ENCODE measurements at places on chromosomes 13 and 19.

DNA sequence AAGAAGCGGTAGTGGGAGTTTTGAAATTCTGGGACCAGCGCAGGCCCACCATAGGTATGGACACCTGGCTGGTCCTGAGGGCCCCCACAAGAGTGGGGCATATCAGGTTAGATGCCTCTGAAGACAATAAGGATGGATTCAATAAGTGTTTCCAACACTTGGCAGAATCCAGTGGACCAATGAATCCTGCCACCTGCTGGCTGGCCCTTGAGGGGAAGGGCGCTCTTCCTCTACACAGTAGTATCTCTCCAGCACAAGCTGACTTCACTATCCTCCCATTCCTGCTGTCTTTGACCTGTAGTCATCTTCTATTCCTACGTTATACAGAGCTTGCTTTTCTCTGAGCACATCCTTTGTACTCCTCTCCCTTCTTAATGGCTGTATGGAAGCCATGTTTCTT is 199.7 kb upstream of the TSHZ3 start:
- no peak for DNase-seq

DNA sequence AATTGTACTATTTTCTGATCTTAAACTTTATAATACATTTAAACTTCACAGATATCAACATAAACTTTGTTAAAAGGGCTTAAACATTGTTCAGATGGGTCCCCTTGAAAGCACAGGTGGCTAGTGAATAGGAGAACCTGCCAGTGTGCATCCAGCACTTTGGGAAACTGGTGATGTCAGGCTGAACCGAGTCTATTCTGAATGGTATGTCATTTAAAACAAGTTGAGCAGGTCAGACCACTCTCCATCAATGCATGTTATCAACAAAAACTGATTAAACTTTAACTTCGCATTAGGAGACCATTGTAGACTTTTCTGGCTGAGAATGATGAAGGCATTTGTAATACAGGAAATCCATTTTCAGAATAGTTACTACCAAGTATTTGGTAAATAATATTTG is 50.1 kb upstream of the FREM2 start:
- DNase-seq = no peak

GRCh38 chr13:28705461-28706083 is 13.2 kb downstream of the SLC46A3 start:
- DNase-seq = no peak

DNA sequence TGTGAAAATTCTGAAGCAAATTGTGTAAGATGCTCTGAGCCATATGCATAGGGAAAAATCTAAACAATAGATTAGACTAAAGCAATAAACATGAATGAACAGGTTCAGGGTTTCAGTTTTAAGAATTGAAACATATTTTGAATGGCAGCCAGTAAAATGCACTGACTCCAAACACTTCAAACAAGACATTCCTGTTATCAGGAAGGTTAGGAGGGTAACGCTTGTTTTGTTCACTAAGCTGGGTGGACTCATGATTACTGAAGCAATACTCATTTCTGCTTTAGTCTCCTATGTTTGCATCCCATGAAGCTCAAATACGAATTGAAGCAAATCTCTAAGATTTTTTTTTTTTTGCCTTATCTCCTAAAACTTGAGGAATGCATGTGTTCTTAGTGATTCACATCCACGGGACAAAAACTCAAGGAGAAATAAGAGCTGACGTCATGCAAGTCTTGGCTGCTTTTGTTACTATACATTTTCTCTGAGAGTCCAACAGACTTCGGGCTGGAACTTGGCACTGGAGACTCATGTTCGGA is 29.1 kb upstream of the IGFL4 start:
- DNase-seq = no peak

GRCh38 chr13:77919246-77919920 is 752 bp upstream of the EDNRB start:
- DNase-seq = no peak

DNA sequence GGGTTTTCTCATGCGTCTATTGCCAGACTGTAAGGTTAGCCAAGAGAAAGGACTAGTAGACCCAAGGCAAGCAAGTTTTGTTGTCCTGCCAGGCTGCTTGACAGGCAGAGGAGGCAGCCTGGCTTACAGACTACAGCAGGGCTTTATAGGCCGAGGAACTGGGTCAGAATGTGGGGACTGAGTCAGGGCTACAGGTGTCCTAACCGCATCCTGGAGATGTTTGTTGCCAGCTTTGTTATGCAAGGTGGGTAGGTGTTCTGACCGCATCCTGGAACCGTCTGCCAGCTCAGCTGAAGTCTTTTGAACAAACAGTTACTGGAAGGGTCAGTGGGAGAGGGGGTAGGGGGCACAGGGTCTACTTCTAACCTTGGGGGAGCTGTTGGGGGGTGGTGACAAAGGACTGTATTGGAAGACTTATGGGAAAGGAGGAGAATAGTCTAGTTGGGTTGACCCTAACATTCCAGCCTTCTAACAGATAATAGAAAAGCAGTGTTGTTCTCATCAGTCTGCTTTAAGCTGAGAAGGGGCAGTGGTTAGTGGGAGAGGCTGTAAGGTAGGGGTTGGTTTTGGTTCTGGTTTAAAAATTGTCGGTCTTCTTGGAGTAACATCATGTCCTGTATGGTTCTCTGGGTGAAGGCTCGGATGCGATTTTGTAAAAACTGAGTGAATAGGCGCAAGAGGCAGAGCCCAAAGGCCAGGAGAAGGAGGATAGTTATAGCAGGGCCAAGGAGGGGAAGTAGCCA is 913.8 kb upstream of the SLITRK5 start:
- DNase-seq = peak; percentile 21

- no peak for DNase-seq
Measured at GRCh38 chr13:86567119-86567518, 767.9 kb upstream of the SLITRK6 start.

- no peak for DNase-seq
Measured at GRCh38 chr13:24505256-24505655, 7.3 kb downstream of the PARP4 start.

DNA sequence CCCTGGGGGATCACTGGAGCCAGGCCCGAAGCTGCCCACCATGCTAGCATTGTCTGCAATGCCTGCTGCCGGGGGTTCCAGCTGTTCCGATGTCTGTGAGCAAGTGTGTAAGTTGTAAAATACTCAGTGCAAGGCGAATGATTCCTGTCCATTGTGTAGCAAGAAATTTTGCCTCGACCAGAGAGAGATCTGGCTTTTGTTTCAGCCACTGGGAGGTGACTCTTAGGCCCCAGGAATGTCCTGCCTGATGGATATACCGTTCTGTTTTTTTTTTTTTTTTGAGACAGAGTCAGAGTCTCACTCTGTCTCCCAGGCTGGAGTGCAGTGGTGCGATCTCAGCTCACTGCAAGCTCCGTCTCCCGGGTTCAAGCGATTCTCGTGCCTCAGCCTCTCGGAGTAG is 7.3 kb upstream of the GADD45B start:
- no peak for DNase-seq

DNA sequence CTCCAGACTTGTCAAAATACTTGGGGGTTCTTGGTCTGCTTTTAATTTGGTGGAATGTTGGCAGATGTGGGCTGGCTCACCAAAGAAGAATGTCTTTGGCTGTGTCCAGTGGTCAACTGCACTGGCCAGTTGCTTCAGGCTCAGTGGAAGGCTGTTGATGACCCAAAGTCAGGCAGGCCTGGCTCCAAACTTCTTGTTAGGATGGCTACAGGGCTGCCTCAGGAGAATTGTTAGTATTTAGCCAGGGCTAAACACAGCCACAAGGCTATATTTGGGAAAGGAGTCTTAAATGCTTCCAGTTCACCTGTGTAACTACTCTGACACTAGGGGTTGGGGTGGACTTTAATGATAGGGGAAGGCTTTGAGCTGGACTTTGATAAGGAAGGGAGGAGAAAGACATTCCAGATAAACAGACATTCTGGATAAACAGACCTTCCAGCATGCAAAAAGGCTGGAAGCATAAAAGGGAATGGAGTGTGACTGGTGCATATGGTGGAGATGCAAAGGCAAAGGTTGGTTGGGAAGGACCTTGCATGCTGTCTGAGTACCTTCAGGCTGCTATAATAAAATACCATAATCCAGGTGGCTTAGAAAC is 116.8 kb downstream of the FOXO1 start:
- DNase-seq = no peak

GRCh38 chr13:48542581-48543341 is 9.9 kb upstream of the RCBTB2 start:
- no peak for DNase-seq

GRCh38 chr19:45766296-45766868 is 2.7 kb downstream of the SIX5 start:
- DNase-seq = no peak

- DNase-seq = no peak
Measured at GRCh38 chr13:102856557-102856956, 10.7 kb downstream of the ERCC5 start.

- peak; percentile 2 for DNase-seq
Measured at GRCh38 chr13:99391781-99392469, 84.7 kb upstream of the GPR183 start.

DNA sequence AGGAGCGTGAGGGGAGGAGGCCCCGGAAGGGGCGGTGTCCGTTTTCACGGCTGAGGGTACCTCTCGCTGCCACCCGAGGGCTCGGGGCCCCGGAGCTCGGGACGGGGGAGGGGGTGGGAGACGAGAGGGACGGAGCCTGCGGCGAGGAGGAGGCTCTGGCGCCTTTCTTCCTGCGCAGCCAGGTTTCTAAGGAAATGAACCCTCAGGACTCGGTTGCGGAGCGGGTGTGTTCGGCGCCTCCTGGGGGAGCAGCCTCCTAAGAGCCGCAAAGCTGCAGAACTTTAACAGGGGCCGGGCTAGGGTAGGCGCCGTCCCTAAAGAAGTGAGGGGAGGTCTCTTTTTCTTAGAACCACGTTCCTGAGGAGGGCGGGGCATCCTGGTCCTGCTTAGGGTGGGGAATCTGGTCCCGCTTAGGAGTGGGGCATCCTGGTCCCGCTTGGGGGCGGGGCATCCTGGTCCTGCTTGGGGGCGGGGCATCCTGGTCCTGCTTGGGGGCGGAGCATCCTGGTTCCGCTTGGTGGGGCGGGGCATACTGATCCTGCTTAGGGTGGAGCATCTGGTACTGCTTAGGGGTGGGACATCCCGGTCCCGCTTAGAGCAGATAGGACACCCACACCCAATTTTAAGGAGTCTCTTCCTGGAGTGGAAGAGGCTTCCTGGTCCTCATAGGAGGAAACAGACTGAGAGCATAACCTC is 6.2 kb downstream of the SYT5 start:
- no peak for DNase-seq

DNA sequence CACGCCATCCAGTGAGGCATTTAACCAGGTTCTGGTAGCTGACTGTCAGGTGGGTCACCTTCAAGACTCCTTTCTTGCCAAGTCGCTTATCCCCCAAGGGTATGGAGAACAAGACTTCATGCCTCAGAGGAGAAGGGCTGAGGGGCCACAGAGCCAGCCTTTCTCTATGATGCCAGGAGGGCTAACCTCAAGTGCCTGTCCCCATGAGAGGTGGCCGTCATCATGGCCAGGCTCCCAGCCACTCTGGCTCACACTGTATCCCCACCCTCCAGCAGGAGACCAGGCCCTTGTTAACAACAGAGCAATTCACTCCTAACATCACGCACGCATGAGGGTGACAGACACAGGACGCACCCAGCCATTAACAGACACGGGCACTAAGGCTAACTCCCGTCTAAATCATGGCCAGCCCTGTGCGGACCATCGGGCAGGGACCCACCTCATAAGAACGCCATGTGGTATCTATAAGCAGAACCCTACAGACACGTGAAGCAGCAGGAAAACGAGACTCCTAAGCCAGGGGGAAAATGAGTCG is 38.6 kb upstream of the ISYNA1 start:
- DNase-seq = no peak

DNA sequence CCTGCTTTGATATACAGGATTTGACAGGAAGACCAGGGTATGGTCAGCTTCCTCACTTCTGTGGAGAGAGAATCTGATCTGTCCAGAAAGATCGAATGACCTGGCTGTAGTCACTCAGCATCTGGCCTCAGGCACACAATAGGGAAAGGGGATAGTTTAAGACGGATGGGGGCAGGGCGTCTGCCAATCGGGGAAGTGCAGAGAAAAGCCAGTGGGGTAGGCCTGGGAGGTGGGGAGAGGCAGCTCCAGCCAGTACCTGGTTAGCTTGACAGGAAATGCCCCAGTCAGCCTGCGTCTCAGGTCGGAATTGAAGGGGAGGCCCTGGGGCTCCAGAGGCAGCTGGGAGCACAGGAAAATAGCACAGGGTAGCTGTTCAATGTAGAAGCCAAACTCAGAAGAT is 12.4 kb downstream of the ZNF444 start:
- DNase-seq = no peak

GRCh38 chr19:10364644-10365043 is 15.7 kb downstream of the TYK2 start:
- no peak for DNase-seq

DNA sequence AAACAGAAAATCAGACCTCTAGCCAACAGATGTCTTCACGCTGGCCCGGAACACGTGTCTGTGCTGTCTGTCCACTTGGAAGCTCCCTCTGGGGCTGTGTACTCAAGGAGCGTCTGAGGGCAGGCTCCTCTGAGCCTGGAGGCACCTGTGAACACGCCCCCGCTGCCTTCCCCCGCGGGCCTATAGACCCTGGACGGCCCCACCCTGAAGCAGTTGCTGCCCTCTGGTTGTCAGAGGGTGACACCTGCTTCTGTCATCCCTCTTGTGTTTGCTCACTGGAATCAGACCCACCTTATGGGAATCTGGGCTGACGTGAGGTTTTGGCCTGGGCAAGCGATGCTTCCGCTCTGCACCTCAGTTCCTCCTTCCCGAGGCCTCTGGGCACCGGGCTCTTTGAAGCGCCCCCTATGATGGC is 19.2 kb downstream of the EPN1 start:
- no peak for DNase-seq

DNA sequence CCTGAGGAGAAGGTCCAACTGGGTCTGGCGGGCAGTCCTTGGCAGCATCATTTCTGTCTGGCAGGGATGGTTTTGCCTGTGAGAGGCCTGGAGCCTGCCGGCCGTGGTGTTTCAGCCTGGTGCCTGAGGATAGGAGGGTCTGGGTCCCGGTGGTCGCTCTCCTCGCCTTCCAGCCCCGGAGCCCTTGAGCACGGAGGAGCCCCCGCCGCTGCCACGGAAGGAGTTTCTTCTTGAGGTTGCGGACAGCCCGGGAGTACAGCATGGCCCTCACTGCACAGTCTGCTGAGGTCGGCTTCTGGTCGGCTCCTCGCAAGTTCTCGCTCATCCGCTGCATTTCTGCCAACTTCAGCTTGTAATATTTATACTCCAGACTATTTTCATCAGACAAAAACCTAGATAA is 23.4 kb downstream of the SUGP2 start:
- no peak for DNase-seq

- DNase-seq = no peak
Measured at GRCh38 chr13:105462098-105462497, 1073.4 kb downstream of the EFNB2 start.

DNA sequence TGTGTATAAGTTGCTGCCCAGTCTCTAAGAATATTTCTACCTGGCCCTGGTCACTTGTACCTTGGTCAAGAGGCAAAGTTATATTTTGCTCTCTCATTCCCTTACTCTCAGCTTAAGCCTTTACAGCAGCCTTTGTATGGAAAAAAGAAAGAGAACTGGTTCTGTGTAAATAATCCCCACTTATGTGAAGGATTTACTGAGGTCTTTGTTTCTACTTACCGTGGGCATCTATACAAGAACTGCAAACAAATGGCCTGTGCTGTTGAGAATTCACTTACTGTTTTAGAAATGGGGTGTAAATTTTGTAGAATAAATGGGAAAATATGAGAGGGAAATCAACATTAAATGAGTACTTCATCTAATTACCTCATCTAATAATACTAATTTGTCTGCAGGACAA is 267.4 kb downstream of the PCDH20 start:
- DNase-seq = no peak
